Activated naive CD4-positive, alpha-beta T cell (primary cell): ENCODE measurements at places on chromosomes 12 and 14.

GRCh38 chr12:65765436-65765813 lies 58.9 kb upstream of the HMGA2 start:
- DNase-seq: no peak

GRCh38 chr12:82740129-82741000 lies 53.7 kb downstream of the TMTC2 start:
- no peak for DNase-seq

- no peak for DNase-seq
These were observed 17.9 kb upstream of the RAB35 start for GRCh38 chr12:120134307-120134980.

DNA sequence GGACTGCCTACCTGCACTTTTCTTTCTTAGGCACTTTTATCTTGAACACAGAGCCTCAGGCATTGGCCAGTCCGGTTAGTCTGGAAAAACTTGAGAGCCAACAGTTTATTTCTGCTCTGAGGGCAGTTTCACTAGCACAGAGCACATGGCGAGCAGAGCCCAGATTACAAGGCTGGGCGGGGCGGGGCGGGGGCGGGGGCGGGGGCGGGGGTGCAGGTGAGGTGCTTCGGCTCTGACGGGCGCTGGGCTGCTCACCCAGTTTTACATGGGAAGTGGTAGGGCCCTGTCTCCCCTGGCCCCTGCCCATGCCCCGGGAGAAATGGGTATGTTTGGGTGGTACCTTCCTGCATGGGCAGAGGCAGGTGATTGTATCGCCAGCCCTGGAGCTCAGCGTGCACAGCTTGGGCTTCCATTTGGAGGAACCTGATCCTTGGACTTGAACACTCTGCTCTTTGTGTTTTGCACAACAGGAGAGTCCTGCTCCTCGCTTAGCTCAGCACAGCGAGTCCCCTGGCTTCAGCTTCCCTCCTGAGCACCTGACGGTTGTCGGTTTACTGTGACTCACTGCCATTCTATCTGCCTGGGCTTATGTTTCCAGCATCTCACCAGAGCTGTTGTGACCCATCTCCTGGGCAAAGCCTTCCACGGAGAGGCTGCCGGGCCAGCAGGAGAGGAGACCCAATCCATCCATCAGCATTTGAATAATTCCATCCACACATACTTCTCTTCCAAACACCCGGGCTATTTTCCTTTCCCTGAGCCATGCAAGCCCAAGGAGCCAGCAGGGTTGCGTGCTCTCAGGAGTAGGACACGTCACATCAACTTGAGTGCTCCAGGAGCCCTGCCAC lies 108.5 kb downstream of the ARF6 start:
- DNase-seq: peak; percentile 37

DNA sequence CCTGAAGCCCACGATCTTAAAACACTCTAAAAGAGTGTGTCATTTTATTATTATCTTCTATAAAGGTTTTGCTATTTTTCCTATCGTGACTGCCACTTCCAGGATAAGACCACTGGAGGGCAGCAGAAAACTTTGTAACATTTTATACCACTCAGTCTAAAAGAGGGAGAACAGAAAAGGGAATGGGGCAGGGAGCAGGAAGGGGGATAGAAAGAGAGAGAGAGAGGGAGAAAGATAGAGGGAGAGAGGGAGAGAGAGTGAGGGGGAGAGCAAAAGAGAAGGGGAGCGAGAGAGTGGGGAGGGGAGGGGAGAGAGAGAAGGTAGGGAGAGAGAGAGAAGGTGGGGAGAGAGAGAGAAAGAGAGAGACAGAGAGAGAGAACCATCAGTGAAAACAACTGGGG lies 2.0 kb upstream of the ART4 start:
- no peak for DNase-seq

DNA sequence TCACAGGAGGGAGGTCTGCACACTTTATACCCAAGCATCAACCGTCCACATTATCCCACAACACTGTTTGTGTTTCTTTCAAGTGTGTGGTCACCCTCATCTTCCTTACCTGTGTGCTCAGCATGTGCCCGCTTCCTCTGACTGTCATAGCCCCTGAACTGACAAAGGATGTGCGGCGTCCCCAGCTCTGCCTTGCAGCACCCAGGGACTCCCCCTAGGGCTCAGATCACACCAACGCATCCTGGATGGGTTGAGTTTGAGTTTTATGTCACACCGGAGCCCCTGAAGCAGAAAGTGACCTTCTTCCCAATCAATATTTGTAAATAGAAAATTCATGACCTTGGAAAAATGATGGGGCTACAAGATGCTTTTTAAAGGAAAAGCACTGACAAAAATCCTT lies 770.7 kb upstream of the TMEM132C start:
- no peak for DNase-seq

GRCh38 chr12:2058837-2059236 lies 6.0 kb downstream of the CACNA1C start:
- no peak for DNase-seq

GRCh38 chr14:32434180-32434579 lies 105.1 kb downstream of the AKAP6 start:
- no peak for DNase-seq
